ENCODE measurements at places on chromosomes 7 and 10.
A peak's percentile ranks its signal among the peaks of the same experiment; 100 is the strongest.

- no peak for DNase-seq
These were observed 23.0 kb downstream of the BZW2 start for GRCh38 chr7:16668978-16669377.

DNA sequence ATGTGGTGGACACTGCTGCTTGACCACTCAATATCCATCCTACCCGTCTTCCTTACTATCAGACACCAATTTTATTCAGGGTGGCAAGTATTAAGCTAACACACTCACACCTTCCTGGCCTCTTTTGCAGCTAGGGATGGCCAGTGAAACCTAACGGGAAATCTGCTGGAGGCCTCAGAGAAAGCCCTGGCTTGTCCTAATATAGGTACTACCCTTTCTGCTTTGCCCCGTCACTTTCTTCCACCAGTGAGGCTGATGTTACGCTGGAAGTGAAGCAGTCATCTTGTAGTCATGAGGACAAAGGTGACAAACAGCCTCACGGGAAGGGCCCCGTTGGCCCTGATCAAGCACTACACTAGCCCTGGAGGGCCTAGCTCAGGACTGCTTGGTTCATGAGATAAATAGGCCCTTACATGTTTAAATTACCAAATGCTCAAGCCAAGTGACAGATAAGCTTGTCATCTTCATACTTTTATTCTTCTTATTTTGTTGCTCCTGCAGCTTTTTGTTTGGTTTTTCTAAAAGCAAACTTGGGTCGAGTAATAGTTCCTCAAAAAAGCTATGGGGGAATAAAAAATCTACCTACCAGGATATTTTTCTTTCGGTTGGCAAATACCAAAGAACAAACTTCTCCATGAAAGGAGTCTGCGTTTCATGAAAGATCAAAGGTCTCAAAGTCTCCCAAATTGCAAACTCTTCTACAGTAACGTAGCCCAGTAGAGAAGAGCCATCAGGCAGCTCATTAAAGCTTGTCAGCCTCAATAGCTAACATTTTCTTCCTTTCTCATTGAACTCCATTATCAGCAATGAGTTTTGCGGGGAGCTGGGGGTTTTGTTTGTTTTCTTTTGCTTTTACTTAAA is 17.5 kb downstream of the CREB3L2 start:
- DNase-seq = no peak

- DNase-seq = no peak
These were observed 117.7 kb upstream of the GJD4 start for GRCh38 chr10:35487336-35488034.

DNA sequence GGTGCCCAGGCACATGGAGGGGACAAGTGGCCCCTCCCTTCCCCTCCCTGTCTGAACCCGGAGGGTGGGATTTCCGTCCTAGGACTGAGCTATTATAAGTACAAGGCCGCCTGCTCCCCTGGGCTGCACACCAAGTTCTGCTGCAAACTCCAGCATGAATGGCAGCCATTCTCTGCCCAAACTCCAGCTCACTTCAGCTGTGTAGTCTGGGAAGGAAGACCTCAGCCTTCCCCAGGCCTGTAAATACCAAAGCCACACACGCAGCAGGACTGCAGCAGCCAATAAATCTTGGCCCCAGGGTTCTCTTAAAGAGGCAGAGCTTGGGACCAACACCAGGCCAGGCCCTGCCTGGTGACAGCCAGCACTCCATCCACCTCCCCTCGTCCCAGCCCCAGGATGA is 291.3 kb upstream of the ZMIZ1 start:
- DNase-seq = no peak

DNA sequence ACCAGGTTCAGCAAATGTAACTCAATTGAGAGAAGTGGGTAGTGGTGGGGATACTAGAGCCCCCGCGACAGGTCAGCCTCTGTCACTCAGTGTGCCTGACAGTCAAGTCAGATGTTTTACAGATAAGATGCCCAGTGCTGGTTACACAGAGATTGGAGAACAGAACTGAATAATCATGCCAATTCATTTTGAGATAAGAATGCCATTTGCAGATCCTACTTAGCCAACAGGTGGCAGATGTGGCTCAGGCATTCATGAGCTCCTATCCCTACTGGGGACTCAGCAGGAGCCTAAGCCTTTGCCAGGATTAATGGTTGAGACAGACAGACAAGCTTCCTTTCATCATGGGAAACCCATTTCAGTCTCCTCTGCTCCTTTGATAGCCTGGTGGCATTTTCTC is 137.8 kb downstream of the MAPK8 start:
- no peak for DNase-seq

GRCh38 chr10:35306852-35307251 is 29.5 kb upstream of the CCNY start:
- DNase-seq = peak; percentile 44
